Activated T-cell treated with anti-CD3 and anti-CD28 coated beads for 4 hours (primary cell): ENCODE measurements at places on chromosomes 13 and 19.

DNA sequence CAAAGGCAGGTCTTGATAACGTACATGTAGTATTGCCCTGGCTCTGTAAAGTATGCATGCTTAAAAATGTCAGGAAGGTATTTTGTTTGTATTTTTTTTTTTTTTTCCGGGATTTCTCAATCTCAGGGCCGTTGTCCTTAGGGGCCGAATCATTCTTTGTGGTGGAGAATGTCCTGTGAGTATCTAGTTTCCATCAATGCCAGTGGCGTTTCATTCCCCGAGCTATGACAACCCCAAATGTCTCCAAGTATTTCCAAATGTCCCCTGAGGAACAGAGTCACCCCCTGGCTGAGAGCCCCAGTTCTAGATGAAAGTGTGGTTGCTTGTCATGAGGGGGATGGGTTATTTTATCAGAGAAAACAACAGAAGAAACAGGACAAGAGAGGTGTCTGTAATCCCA lies 68.7 kb downstream of the ACSBG2 start:
- no peak for DNase-seq

GRCh38 chr19:56132316-56132822 lies 8.7 kb upstream of the ZNF444 start:
- no peak for DNase-seq

GRCh38 chr13:81757348-81757970 lies 1416.5 kb upstream of the SPRY2 start:
- DNase-seq, result no peak

DNA sequence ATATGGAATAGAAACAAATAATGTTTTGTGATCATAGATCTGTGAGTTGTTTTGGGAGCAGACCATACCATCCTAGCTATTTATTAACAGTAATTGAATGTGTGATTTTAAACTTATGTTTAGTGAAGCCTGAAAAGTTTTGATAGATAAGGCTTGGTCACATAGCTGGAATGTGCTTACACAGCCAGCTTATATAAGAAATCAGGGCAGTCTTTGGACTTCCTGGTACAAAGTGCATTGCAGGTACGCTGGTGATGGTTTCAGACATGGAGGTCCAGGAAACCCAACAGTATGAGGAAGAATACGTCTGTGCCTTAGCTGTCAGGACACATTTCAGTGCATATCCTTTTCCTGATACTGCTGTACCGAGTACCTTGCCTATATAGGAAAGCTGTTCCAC lies 2316.2 kb upstream of the PCDH20 start:
- no peak for DNase-seq

DNA sequence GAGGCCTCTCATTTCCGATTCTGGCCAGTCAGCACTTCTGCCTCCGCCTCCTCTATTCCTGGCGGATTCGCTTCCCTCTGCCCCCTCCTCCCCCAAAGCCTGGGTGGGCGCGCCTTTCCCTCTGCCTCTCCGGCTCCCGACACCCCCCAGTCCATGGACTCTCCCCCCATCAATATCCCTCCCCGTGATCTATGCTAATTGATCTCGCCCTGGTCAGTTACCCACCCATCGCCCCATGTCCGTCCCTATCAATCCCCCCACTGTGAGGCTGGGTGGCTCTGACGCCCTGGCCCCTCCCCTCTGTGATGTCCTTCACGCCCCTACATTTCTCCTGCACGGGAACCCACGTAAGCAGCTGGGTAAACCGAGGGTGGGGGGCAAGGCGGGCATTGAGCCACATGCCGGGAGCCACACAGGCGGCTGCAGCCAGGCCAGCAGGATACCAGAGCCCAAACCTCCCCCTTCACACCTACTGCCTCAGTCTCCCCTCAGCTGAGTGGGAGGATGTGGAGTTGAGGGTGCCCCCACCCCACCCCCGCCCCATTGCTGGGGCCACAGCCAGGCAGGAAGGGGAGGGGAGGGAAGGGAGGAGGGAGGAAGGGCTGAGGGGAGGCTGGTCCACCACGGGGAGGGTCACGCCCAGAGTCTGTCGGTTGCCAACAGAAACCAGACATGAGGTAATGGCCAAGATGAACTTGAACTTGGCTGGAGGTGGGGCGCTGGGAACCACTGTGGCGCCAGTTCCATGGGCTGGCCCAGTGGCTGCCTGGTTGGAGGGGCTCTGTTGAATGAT lies 21.0 kb downstream of the SMIM24 start:
- no peak for DNase-seq

- DNase-seq, result no peak
Measured at GRCh38 chr19:55024111-55024510, 14.0 kb downstream of the GP6 start.

DNA sequence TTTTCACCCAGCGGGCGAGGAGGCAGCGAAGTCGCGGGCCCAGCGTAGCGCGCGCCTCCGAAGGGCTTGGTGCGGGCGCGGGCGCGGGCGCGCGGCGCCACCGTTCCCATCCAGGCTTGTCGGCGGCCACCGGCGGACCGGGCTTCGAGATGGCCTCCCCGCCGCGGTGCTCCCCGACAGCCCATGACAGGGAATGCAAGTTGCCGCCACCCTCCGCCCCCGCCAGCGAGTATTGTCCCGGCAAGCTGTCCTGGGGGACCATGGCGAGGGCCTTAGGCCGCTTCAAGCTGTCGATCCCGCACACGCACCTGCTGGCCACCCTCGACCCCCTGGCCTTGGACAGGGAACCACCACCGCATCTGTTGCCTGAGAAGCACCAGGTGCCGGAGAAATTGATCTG lies at the start of gene WDR88:
TSS of gene WDR88 (plus strand) at position 94 of the 400 bp plus-strand sequence. CDS start at position 150, 56 bp downstream.
- no peak for DNase-seq

GRCh38 chr19:9914315-9915207 lies 21.8 kb downstream of the OLFM2 start:
- peak; percentile 76 for DNase-seq

- DNase-seq, result no peak
Measured at GRCh38 chr13:33711436-33711835, 106.5 kb upstream of the RFC3 start.

- DNase-seq, result no peak
Measured at GRCh38 chr19:50725218-50725910, 2.2 kb downstream of the CLEC11A start.
